GM04504 (cell line): ENCODE measurements at places on chromosomes 6 and 20.
A peak's percentile ranks its signal among the peaks of the same experiment; 100 is the strongest.

DNA sequence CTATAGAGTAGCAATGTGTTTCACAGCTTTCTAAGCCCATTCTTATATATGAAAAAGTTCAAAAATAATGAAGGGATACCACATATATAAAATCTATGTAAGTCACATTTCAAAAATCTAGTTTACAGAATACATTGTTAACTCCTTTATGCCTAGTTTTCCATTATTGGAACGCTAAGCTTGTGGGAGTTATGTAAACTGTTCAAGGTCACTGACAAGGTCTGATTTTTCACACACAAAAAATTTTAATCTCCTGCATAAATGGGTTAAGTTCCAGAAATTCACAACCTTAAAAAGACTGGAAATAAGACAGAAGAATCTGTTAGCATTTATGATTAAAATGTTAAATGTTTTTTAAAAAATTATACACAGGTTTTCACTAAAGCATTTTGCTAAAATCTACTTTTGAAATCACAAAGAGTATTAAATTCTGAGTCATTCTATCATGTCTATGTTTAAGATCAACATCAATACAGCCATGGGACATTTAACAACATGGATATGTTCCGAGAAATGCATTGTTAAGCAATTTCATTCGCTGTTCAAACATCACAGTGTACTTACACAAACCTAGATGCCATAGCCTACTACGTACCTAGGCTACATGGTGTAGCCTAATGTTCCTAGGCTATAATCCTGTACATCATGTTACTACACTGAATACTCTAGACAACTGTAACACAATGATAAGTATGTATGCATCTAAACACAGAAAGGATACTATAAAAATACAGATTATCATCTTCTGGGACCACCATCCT, 25.4 kb downstream of the ATG5 start:
- no peak for DNase-seq

DNA sequence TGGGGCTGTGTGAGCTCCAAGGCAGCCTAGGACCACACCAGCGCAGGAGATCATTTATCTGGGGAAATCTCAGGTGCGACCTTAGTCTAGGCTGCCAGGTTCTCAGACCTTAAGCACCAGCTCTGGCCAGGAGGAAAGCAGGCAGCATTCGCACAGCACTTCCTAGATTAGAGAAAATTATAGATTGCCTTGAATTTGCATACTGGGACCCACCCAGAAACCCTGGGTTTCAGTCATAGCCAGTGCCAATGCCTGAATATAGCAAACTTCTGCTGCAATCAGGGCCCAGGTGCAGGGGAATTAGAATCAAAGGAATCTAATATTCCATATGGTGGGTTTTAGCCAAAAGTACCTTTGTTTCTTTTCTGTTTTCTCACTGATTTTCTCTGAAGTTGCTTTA, 204.3 kb upstream of the CST7 start:
- no peak for DNase-seq

- DNase-seq = no peak
Measured at GRCh38 chr6:119568580-119568979, 219.0 kb upstream of the MAN1A1 start.

- no peak for DNase-seq
Measured at GRCh38 chr20:35508493-35509218, 20.8 kb downstream of the C20orf173 start.

GRCh38 chr6:35228481-35228880, 14.7 kb downstream of the SCUBE3 start:
- no peak for DNase-seq

DNA sequence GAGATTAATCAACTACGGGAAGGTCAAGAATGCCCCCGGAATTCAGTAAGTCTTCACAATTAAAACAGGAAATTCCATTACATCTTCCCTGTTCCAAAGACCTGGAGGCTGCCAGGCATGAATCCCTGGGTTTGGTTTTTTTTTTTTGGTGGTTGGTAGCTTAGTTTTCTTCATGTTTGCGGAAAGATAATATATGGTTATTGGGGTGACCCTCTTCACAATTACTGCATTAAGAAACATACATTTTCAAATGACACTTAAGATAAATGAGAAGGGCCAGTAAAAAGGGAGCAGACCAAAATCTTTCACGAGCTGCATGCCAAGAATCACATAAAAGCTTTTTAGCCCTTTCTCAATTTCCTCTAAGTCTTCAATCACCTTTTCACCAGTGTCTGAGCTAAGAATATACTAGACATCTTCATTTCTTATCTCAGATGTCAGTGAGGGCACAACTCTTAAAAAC, 64.0 kb downstream of the KIF13A start:
- DNase-seq = no peak

DNA sequence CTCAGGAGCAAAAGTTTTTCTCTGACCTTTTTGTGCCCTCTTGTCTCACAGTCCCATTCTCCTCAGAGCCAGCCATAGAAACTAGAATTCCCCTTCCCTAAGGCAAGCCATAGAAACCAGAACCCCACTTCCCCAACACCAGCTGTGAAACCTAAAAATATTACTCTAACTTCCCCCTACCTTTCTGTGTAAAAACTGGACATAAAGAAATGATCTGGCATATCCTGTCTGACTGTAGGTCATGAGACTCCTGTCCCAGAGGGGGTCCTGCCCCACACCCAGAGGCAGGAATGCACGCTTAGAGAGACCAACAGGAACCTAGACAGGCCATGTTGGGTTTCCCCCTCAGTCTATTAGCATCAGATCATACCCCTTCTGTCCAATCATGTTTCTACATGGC, 140.6 kb upstream of the SLC22A16 start:
- no peak for DNase-seq

GRCh38 chr20:21182832-21183563, 57.1 kb downstream of the KIZ start:
- DNase-seq = peak; percentile 94

- DNase-seq = no peak
Measured at GRCh38 chr20:9412309-9412708, 102.1 kb upstream of the LAMP5 start.

DNA sequence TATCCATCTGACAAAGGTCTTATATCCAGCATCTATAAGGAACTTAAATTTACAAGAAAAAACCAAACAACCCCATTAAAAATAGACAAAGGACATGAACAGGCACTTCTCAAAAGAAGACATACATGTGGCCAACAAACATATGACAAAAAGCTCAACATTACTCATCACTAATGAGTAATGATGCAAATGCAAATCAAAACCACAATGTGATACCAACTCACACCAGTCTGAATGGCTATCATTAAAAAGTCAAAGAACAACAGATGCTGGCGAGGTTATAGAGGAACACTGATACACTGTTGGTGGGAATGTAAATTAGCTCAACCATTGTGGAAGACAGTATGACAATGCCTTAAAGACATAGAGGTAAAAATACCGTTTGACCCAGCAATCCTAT, 13.9 kb downstream of the MACROD2 start:
- DNase-seq = no peak

DNA sequence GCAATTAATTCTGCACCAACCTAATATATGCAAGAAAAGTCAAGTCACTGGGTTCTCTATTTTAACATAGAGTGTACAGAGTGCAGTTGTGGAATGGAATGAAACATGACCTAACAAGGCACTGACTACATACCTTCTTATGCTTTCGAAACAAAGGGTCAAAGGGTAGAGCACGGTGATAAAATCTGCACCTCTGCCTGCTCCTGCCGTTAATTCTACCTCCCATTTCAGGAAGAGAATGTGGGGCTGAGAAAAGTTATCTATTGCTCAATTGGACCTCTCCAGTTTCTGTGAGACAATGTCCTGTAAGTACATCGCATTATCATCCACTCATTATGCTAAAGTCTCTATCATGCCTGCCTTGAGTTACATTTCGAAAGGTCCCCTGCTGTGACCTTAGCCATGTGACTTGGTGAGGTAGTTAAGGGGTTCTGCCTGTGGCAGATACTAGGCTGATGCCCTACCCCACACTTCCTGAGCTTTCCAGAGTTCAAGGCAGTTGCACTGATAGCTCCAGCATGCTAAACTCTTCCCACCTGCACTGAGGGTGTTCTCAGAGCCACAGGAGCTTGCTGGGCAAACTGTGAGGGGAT, 14.0 kb upstream of the MOCS1 start:
- DNase-seq = no peak

- no peak for DNase-seq
Measured at GRCh38 chr20:63694584-63695423, 1.6 kb upstream of the TNFRSF6B start.

- no peak for DNase-seq
Measured at GRCh38 chr6:160396292-160396691, 48.1 kb downstream of the SLC22A3 start.

GRCh38 chr6:56245903-56246351, 1.5 kb downstream of the COL21A1 start:
- DNase-seq = no peak

DNA sequence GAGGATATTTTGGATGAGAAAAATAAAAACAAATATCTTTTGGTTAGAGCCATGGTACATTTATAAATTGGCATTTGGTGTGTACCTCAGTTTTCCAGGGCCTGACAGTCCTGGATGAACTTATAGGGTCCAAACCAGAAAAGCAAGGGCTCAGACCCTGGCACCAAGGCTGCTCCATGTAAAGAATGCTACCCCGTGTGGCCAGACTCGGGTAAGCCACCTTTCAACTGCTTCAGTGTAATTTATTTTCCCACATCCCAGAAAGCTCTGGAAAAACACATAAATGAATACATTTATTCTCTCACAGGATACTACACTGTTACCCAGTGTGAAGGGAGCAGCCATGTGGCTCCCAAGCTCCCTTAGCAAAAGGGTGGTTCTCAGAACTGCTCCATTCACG, 13.8 kb downstream of the MRPL14 start:
- no peak for DNase-seq

- no peak for DNase-seq
Measured at GRCh38 chr6:73727114-73727513, 31.1 kb downstream of the CD109 start.

DNA sequence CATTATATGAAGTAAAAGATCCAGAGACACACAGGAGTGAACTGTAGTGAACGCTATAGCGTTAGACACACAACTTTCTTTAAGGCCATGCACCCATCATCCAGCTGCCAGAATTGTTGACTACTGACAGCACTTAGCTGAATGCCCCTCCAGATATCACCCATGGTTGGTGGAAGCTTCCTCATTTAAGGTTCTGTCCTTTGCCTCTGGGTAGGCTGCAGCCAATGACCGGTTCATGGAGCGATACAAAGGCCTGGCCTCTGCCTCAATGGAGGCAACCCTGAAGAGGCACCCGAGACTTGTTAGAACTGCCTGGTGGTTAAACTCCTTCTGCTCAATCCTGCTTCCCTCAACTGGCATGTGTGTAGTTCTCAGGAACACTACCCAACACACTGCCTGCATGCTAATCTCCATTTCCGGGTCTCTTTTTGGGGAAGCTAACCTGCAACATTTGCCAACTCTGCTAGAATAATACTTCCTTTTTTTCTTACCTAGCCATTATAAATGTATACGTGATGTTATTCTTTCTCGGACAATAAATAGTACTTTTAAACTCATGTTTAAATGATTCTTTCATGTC, 49.8 kb upstream of the THEMIS start:
- no peak for DNase-seq

DNA sequence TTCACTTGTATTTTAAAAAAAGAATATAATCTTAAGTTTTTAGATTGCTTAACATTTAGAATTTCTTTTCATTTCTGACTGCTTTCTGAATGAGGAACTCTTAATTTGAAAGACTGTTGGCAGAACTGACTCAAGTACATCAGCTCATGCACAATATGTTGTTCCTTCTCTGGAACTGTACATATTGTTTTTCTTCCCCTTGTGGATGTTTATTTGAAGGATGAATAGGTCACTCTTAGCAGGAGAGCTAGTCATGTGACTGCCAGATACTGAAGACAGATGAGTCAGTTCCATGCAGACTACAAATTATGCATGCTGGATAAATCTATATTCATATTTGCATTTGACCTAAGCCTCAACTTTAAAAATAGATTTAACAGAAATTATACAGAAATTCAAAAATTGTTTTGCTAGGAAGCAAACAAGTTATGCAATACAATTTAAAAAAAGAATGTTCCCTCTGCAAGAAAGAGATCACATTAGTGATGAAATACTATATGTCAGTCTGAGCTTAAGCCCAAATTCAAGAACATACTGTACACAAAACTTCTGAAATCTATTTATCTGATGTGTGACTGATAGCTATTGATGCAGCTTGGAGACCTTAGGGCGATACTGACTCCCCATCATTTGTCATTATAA, 1274.9 kb upstream of the GJE1 start:
- DNase-seq = peak; percentile 56

DNA sequence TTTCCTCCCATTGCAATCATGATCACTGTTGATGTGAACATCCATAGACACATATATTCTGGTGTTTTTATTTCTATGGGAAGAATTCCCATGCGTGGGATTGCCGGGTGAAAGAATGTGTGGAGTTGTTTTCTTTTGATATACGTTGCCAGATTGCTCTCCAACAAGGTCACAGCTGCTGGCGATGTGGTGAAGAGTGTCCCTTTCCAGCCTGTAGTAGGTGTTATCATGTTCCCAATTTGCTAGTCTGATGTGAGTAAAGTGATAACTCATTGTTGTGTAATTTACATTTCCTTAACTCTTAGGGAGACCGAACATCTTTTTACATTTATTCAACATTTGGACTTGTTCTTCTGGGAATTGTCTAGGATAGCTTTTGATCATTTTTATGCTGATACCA, 14.5 kb upstream of the ELMO2 start:
- DNase-seq = no peak

DNA sequence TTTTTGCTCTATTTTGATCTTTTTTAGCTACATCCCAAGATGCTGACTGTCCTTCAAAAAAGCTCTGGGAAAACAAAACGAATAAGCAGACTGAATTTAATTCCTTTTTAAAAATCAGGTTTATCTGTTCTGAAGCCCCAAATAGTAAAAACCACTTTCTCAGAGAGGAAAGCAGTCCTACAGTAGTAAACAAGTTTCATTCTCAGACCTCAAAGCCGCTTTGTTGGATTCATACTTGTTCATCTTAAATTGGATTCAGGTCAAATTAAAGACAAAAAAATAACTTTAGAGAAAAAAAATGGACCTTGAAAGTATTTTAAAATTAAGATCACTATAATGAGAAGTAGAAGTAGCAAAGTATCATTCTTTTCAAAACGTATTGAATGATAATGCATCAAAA, 96.1 kb upstream of the THEMIS start:
- DNase-seq = no peak

- peak; percentile 80 for DNase-seq
Measured at GRCh38 chr20:51750037-51750769, 18.0 kb downstream of the ATP9A start.

- DNase-seq = no peak
Measured at GRCh38 chr6:27672113-27672799, 199.4 kb upstream of the ZNF184 start.

GRCh38 chr6:15508441-15508871, 154.4 kb downstream of the DTNBP1 start:
- DNase-seq = no peak
